Lower leg skin (tissue), 4 donors: ENCODE measurements at places on chromosomes 2 and 18. TPM values are rescaled to one million over a fixed set of nuclear protein-coding genes. Genes with fewer than 3 reads are reported as not detected.

Gene SLC4A3
- total RNA-seq, result 2.1 TPM

Gene CCDC68
- total RNA-seq, result 1.3 TPM

Gene DOK1
- 3.8 TPM for total RNA-seq

- no peak for DNase-seq
These were observed 25.6 kb downstream of the TACR1 start for GRCh38 chr2:75173740-75174139.

- no peak for DNase-seq
These were observed 220.7 kb downstream of the CAMKMT start for GRCh38 chr2:44582363-44583008.
